Activated gamma-delta T cell treated with anti-CD3 and anti-CD28 coated beads, Interleukin-2, amount 50 U/mL, for 16 hours (primary cell): ENCODE measurements at places on chromosomes 7 and 10.

GRCh38 chr7:77310982-77311381 lies 105.2 kb downstream of the GSAP start:
- DNase-seq = no peak

GRCh38 chr10:93851169-93851568 lies 42.6 kb upstream of the SLC35G1 start:
- no peak for DNase-seq

DNA sequence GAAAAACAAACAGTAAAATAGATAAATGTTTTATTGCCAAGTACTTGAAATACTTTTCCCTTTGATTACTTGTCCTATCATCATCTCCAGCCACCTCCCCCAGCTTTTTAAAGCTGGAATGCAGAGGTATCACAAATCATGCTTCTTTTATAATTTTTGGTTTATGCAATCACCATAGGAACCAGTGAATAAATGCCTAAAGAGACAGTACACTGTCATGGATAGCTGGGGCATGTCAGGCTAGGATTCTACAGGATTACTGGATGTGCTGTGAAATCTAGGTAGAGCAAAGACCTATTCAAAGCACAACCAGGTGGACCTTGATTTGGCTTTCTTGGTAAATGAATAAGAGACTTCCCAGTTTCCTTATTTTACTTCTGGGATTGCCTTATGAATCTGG lies 158.6 kb downstream of the ELAPOR2 start:
- DNase-seq = no peak

- DNase-seq = no peak
Observed at GRCh38 chr7:12080006-12080405, 131.1 kb upstream of the TMEM106B start.

DNA sequence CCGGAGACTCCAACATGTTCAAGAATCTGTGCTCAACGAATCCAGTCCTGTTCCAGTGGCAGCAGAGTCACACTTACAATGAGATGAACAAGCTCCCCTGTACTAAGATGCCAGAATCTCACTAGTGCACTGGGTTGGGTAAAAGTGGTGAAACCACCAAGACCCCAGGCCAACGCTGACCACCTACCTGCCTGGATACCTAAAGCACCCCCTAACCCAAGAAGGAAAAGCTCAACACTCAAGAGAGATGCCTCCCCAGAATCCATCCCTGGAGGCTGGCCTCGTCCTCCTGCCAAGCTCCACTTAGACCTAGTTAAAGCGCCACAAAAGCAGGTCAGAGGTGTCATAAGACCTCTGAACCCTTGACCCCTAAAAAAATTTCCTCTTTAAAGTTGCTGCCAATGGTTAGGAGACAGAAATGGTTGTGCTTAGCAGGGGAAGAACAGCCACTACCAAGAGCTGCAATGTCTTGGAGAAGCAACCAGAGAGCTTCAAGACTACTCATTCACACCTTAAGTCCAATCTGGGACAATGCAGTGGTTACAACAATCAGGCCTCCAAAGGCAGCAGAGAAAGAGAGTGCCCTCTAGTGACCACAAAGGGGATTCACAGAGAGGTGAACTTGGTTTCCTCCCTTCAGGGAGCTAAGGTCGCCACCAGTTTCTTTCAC lies 94.6 kb upstream of the MACROH2A2 start:
- DNase-seq = peak; percentile 7
